ENCODE measurements at places on chromosomes 16 and 17.

DNA sequence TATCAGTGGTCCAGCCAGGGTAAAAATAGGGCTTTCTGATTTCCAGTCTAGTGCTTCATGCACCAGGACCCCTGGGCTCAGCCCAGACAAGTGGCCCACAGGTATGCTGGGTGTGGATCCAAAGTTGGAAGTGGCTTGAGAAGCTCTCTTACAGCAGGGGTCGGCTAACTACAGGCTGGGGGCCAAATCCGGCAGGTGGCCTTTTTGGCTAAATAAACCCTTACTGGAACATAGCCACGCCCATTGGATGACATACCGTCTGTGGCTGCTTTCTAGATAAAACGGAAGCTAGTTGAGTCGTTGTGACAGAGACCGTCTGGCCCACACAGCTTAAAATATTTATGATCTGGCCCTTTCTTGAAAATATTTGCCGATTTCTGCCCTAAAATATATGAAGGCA lies 119.0 kb upstream of the CDC42EP4 start:
- no peak for DNase-seq

DNA sequence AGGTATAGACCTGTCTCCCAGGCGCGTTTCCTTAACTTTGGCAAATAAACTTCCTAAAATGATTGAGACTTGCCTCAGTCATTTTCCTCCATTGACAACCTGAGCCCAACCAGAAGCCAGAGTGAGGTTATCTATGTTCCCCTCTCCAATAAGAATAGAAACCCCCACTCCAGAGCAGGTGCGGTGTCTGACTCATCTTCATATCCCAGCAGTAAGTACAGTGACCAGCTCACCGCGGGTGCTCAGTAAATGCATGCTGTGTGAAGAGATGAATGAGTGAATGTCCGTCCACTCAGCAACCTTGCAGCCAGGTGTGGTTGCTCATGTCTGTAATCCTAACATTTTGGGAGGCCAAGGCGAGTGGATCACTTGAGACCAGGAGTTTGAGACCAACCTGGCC lies 19.5 kb upstream of the CD300E start:
- DNase-seq = no peak

- no peak for DNase-seq
Measured at GRCh38 chr17:68843522-68843921, 111.7 kb downstream of the ABCA8 start.

DNA sequence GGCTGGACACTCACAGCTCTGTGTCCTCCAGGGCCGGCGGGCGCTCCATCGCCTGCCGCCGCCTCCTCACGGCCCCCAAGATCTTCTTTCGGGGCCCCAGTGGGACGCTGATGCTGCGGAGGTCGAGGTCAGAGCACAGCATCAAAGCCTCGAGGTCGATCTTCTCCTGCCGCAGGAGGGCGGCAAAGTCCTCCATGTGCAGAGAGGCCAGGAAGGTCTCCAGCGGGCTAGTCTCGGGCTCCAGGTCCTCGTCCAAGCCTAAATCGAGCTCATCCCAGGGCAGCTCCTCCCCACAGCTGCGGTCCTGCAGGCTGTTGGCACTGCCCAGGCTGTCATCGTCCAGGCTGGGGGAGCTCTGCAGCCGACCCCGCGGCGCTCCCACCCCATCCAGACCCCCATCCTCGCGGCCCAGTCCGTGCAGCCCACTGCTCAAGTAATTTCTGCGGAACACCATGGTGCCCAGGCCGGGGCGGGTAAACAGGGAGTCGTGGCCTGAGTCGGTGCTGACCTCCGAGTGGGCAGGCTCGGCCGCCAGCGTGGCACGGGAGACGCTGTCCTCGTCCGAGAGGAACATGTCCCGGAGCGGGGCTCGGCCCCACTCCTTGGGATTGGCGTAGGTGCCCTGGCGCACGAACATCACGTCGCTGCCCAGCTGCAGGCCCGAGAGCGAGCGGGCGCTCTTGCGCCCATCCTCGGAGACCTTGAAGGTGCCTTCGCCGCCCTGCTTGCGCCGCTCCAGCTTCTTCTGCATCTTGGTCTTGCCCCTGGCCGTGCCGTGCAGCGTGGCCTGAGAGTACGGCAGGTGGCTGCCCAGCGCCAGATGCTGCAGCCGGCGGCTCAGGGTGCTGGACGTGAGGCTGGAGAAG lies 3.4 kb downstream of the USH1G start:
- no peak for DNase-seq

DNA sequence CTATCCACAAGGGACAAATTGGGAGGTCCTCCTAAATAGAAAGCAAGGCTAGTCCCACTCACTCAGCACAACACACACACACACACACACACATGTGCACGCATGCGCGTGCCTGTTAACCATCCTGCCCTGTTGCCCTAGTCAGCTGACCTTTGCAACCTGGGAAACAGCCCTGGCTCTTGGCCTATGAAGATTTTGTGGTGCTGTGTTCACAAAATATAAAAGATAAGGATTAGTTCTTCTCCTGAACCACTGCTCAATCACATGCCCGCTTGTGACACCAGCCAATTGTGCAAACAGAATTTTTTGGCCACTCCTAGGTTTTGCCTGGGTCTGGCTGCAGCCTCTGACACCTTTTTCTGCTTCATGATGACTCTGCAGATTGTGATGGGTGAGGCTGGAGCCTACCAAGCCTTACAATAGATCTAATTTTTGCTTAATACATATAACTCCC lies 3.3 kb upstream of the CES1 start:
- DNase-seq = no peak

DNA sequence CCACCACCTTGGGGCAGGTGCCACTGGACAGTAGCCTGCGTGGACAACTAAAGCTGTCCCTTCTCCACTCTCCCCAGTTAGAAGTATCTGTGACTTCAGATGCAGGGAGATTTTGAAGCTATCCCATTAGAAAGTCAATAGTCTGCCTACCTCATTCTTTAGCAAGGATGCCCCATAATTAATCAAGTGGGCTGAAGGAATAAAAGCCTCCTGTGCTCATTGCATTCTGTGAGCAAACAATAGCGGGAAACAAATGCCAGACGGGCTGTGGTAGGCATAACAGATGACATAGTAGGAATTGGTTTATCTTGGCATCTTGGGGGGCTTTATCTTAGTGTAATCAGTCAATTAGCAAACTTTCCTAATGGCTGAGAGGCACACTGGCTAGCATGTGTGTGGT lies 96.7 kb upstream of the HSBP1 start:
- DNase-seq = no peak

DNA sequence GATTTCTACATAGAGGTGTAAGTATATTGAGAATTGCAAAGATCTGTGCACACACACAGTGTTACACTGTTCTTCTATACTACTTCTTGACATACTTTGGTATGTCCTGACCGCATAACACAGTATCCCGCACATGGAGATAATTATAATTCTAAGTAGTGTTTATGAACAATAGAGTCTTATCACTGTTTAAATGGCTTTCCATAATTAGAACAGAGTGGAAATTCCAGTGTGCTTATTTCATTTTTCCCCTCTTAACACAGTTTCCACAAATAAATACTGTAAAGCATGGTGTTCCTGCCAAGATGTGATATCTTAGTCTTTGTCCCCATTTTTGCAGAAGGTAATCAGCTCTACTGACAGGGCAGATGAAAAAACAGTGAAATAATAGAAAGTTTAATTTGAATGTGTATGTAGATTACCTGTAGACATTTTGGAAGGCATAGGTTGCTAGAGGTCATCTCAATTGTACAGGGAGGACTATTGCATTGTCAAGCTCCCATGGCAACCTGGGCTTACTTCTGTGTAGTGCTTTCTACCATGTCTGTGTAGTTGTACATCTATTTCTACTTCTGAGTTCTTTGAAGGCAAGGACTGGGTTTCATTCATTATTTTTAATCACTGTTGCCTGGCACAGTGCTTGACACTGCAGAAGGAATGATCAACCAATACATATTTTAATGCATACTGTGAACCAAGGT lies 10.1 kb upstream of the KRT28 start:
- DNase-seq = no peak

GRCh38 chr16:52494145-52494544 lies 52.8 kb downstream of the TOX3 start:
- no peak for DNase-seq

- DNase-seq = no peak
Measured at GRCh38 chr17:830950-831349, 48.8 kb downstream of the MRM3 start.

- DNase-seq = no peak
Measured at GRCh38 chr16:81060576-81061306, 16.3 kb downstream of the C16orf46 start.

- DNase-seq = no peak
Measured at GRCh38 chr16:17457513-17457912, 13.2 kb downstream of the XYLT1 start.

- no peak for DNase-seq
Measured at GRCh38 chr16:15642557-15643047, 352 bp downstream of the MARF1 start.

DNA sequence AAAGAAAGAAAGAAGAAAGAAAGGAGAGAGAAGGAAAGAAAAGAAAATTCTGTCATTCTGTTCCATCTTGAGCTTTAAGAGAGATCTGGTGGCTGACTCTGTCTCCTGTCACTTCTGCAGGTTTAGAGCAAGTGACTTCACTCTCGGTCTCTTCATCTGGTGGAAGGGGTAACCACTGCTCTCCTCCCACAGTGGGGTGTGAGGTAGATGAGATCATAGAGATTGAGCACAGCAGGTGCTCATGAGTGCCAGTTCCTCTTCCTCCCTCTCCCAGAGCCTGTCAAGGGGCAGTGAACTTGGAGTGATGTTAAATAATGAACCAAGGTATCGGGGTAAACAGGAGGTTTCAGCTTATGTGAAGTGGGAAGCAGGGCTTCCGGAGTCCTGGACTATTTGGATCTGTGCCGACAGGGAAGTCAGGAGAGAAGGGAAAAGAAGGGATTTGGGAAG lies 47.7 kb downstream of the BEAN1 start:
- no peak for DNase-seq

GRCh38 chr16:76614269-76614668 lies 337.1 kb downstream of the CNTNAP4 start:
- no peak for DNase-seq

DNA sequence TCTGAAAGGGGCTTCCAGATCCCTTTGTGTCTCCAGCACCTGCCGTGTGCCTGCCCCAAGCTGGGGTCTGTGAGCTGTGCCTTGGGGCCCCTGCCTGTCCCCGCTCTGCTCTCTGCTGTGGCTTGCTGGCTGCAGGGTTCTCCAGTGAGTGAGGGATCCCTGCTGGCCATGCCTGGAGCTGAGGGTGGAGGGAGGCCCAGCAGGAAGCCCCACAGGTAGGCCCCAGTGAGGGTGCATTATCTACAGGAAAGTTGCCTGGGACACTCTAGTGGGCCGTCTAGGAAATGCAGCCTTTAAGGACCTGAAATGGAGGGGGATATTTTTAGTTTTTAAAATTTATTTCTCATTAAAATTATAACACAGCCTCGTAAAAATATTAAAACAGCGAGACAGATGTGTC lies 50.9 kb downstream of the JPH3 start:
- DNase-seq = no peak

- no peak for DNase-seq
Measured at GRCh38 chr17:7557775-7558543, 591 bp upstream of the TNFSF13 start.

GRCh38 chr17:48545539-48545938 lies 630 bp upstream of the HOXB2 start:
- DNase-seq = no peak

GRCh38 chr17:1714427-1714979 lies 4.3 kb upstream of the TLCD2 start:
- DNase-seq = peak; percentile 89

DNA sequence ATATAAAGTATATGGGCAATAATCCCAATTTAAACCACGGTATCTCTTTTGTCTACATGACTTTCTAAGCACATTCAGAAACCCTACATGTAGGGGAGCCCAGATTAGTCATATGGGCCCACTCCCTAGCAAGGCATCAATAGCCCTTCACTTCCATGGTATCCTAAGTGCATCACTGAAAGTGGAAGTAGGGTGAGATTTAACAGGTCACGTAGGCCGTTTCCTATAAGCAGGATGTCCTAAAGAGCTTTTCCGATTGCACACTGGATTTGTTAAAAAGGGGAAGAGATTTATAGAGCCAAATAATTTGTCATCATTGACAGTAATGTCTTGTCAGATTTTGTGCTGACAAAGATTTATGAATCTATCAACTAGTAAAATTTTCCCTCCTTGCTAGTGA lies 39.0 kb downstream of the CA4 start:
- DNase-seq = no peak

DNA sequence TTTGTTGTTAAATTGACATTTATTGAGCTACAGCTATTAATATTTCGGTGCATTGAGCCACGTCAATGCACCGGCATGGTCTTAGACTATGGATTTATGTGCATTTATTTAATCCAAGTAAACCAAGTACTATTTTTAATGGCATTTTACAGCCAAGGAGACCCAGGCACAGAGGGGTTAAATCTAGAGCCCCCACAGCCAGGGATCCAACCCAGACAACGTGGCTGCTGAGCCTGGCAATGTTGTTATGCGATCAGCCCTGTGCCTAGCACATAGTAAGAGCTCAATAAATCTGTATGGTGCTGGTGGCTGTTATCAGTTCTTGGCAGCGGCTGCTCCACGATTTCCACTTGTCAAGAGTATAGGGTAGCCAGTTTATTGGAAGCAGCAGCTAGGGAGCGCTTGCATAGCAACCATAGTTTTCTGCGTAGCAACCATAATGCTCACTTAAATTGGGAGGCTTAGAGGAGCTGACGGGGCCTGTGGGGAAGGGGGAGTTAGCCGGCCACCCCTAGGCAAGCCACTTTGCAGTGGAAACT lies 541 bp upstream of the RBBP6 start:
- DNase-seq = peak; percentile 21

- DNase-seq = peak; percentile 50
Measured at GRCh38 chr16:9438991-9439390, 347.5 kb downstream of the HAPSTR1 start.

- no peak for DNase-seq
Measured at GRCh38 chr16:26530584-26531289, 536.0 kb upstream of the C16orf82 start.

GRCh38 chr17:50218771-50219315 lies 17.4 kb upstream of the COL1A1 start:
- DNase-seq = peak; percentile 86

DNA sequence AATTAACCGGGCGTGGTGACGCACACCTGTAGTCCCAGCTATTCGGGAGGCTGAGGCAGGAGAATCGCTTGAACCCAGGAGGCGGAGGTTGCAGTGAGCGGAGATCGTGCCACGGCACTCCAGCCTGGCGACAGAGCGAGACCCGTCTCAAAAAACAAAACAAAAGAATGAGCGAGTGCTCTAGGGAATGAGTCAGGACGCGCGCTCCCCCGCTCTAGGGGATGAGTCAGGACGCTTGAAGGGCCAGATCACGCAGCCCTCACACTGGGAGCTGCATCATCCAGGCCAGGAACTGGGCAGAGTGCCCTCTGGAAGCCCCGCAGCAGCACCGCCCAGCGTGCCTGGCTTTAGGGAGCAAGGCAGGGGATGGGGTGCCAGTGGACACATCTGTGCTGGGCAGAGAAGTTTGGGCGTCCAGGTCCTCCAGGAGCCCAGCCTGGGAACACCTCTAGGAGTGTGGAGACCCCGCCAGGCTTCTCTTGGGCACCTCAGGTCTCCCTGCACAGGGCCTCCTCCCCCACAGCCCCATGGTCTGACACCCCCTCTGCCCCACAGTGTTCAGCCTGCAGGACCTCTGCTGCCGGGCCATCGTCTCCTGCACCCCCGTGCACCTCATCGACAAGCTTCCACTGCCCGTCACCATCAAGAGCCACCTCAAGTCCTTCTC lies 3.9 kb upstream of the WFIKKN1 start:
- peak; percentile 85 for DNase-seq

GRCh38 chr17:74281799-74282198 lies 7.8 kb downstream of the DNAI2 start:
- DNase-seq = no peak

All from kidney epithelial cell (primary cell).